KBM-7 (cell line): ENCODE measurements at places on chromosomes 2 and 18.

GRCh38 chr2:177675350-177675821 lies 282.8 kb downstream of the AGPS start:
- DNase-seq = no peak

- DNase-seq = no peak
Observed at GRCh38 chr2:127200962-127201361, 19.1 kb downstream of the CYP27C1 start.

- no peak for DNase-seq
Observed at GRCh38 chr18:34844072-34844471, 134.0 kb downstream of the DTNA start.

DNA sequence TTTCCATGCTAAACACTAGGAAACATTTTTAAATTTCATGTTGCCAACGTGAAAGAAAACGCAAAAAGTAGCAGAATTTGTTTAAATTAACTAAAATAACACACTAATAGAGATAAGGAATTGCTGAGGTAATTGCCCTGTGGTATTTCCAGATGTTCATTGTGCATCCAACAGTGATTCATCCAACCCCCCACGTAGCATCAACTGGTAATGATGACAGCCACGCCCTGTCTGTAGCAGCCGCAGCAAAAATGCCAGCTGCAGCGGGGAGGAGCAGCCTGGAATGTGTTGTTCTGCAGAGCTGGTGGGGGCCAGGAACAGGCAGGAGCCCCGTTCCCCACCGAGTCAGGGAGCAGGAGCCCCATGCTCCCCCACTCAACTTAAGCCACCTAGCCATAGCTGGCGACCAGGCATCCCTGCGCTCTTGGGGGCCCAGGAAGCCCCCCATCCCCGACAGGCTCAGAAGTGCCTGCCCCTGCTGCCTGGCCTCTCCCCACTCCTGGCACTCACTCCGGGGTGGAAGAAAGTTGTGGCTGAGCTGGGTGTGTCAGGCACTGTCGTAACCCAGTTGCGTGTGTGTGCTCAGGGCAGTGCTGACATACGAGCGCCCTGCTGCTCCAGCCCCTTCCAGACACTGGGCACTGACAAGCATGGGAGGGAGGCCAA lies 695.1 kb upstream of the ACVR2A start:
- no peak for DNase-seq

DNA sequence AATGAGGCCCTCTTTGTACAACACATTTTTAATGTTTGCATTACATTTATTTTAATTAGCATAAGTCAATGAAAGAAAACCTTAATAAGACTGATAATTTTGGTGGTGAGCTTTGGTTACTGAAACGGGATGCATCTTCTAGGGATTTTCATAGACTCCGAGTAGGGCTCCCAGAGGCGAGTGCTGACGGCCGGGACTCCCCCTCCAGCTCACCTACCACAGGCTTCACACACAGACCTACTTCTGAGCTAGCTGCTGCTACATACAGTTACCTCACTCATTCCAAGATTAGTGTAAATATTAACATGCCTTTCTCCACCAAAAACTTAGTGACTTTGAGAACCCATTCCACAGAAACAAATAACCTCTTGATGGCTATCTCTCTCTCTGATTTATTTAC lies 271.1 kb downstream of the GALR1 start:
- no peak for DNase-seq

- no peak for DNase-seq
Observed at GRCh38 chr18:37672932-37673595, 107.5 kb upstream of the CELF4 start.

GRCh38 chr18:23864624-23865023 lies 149.9 kb upstream of the TTC39C start:
- DNase-seq = peak; percentile 68

- DNase-seq = no peak
Observed at GRCh38 chr2:239149501-239149900, 251.3 kb downstream of the HDAC4 start.

- DNase-seq = no peak
Observed at GRCh38 chr2:33373986-33374385, 102.5 kb upstream of the RASGRP3 start.

- DNase-seq = no peak
Observed at GRCh38 chr2:157743051-157743450, 114.4 kb upstream of the ACVR1C start.

GRCh38 chr2:126913329-126913728 lies 14.6 kb downstream of the TEX51 start:
- no peak for DNase-seq

DNA sequence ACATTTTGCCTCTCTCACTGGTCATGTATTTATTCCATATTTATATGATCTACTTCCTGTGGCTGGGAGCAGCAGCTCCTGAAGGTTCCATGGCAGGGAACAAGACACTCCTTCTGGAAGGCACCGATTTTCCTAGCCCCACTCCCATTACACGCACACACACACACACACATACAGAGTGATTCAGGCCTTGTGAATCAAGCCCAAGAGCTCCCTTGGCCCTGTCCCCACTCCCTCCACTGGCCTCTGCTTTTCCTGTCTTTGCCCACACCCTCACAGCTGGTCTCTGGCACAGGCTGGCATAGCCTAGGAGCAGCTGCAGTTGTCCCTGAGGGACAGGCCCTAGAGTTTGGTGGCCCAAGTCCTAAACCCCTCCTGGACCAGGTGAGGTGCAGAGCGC lies 201.7 kb downstream of the NAPG start:
- no peak for DNase-seq

DNA sequence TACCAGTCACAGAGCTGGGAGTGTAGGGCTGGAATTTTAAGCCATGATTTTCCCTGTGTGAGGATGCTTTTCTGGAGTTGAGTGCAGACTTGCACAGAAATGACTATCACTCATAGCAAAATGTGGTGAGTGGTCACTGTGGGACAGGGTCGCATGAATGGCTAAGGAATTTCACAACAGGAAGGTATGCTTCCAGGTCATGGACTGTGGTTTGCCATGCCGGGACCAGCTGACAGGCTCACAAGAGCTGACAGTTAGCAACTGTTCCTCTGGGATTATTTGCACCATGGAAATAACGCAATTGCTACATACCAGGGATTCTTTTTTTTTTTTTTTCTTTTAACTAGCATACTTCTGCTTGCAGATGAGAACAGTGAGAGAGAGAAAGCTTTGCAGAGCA lies 3.8 kb upstream of the UXS1 start:
- peak; percentile 42 for DNase-seq

- DNase-seq = no peak
Observed at GRCh38 chr18:48800466-48800865, 150.3 kb downstream of the SMAD7 start.

DNA sequence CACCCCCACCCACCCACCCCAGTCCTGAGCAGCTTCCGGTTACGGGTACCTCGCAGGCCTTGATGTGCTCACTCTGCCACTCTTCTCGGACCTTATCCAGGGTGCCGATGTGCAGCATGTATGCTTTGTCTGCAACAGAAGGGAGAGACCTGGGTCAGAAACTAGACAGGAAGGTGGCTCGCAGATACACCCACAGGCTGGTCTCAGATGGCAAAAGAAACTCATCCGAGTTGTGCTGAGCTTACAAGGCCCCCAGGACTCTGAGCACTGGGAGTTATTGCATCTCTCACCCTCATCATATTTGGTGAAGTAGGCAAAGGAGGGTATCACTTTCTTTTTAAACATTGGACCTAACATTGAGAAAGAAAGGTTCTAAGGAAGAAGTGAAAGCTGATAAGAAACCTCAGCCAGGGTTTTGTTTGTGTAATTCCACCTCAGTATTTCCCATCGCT lies 30.6 kb upstream of the EPG5 start:
- no peak for DNase-seq

DNA sequence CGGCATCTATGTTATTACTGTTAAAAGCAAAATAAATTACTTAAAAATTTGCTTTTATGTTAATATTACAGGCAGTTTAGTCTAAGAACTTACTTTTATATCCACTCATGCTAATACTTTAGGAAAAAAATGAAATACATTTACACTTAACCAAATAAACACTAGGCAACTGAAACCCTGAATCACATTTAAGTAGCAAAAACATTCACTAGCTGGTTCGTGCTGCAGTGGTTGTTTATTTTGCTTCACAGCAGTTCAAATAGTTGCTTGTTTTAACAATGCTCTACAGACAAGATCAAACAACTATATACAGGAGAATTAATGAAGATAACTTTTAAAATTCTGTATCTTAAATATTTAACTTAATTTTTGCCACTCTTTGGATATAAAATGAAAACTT lies 60.8 kb downstream of the ABCG8 start:
- DNase-seq = no peak

GRCh38 chr2:240631548-240632305 lies 6.4 kb downstream of the GPR35 start:
- DNase-seq = no peak

GRCh38 chr18:7847357-7848053 lies 280.4 kb downstream of the PTPRM start:
- DNase-seq = no peak

DNA sequence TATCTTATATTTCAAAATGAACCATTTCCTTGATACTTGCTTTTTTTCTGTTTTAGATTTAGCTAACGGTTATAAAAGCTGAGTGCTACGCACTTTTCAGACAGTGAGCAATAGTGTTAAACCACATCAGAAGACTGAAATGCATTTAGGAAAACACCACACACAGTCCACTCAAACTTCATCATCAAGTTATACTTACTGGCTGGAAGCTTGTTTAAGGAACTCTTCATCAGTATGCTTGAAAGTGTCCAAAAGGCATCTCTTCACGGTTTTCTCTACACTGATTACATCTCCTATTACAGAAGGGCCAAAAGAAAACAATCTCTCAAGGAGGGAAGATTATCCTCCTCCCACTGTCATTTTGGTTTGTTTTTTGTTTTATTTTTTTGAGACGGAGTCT lies 19.7 kb downstream of the ILKAP start:
- DNase-seq = no peak
